ENCODE measurements at places on chromosomes 6 and 20. TPM values are rescaled to one million over a fixed set of nuclear protein-coding genes. Genes with fewer than 3 reads are reported as not detected.

DNA sequence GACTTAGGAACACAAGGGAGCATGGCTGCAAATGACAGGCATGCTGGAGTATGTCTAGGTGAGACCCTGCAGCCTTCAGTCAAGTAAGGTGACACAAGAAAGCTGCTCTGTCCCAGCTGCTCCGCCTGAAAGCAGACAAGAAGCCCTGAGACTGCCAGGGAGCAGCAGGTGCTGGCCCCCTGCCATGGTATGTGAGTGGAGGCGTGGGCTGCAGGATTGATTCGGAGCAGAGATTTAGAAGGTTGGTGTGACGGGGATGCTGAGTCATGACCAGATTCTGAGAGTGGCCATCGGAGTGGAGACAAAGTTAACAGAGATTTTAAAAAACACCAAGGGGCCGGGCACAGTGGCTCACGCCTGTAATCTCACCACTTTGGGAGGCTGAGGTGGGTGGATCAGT lies 17.8 kb downstream of the LRP11 start:
- no peak for DNase-seq

GRCh38 chr6:72653026-72653425 lies 31.2 kb downstream of the KCNQ5 start:
- DNase-seq: no peak

- DNase-seq: no peak
Measured at GRCh38 chr6:1496836-1497760, 107.7 kb downstream of the FOXF2 start.

DNA sequence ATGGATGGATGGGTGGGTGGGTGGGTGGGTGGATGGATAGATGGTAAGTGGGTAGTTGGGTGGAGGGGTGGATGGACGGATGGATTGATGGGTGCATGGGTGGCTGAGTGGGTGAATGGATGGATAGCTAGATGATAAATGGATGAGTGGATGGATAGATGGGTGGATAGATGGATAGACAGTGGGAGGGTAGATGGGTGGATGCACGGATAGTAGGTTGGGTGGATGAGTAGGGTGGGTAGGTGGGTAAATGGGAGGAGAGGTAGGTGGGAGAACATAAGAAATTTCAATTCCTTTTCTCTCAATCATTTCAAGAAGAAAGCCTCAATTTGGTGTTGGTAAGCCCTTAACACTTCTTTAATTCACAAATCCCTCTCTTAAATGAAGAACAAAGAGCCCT lies 186.9 kb downstream of the PREX1 start:
- DNase-seq: peak; percentile 55

GRCh38 chr6:91098006-91098405 lies 511.1 kb upstream of the MAP3K7 start:
- DNase-seq: no peak

DNA sequence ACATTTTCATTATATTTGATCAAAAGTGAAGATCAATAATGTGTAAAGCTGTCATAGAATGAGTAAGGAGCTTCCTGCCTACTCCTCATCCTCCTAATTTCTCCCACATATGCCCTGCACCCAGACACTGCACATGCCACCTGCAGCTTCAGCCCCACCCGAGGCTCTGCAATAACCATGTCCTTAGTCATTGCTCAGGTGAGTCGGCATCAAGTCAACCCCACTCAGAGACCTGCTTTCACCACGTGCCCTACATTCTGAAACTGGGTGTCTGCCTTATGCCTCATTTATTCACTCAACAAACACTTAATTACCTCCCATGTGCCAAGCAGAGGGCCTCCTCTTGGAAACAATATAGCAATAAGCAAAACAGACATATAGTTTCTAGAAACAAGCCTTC lies 15.4 kb upstream of the TNFAIP3 start:
- DNase-seq: no peak

- no peak for DNase-seq
Measured at GRCh38 chr6:75748003-75748742, 866 bp upstream of the MYO6 start.

DNA sequence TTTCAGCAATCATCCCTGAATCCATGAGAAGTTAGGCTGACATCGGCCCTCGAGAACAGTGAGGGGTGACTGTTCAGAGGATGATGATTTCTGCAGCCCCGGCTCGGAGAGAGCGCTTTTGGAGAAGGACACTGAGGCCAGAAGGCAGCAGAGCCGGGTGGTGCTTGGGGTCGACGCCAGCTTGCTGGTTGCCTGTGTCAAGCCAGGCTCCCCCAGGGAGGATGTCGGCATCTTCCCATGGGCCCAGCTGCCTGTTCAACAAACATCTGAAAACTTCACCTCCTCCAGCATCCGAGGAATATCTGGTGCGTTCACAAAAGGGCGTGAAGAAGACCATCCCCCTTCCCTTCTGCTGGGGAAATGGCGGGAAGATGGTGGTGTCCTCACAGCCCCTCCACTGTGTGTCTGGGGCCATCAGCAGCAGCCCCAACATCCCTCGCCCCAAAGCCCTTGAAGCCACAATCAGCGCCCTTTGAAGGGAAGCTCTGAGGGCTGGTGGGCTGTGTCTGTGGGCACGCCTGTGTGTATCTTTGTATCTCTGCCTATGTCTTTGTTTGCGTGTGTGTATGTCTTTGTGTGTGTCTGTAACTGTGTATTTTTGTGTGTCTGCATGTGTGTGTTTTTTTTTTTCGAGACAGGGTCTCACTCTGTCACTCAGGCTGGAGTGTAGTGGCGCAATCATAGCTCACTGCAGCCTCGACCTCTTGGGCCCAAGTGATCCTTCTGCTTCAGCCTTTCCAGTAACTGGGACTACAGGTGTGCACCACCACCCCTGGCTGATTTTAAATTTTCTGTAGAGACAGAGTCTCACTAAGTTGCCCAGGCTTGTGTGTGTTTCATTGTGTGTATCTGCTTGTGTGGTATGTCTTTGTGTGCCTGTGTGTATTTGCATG lies 97.9 kb downstream of the SULF2 start:
- DNase-seq: no peak

DNA sequence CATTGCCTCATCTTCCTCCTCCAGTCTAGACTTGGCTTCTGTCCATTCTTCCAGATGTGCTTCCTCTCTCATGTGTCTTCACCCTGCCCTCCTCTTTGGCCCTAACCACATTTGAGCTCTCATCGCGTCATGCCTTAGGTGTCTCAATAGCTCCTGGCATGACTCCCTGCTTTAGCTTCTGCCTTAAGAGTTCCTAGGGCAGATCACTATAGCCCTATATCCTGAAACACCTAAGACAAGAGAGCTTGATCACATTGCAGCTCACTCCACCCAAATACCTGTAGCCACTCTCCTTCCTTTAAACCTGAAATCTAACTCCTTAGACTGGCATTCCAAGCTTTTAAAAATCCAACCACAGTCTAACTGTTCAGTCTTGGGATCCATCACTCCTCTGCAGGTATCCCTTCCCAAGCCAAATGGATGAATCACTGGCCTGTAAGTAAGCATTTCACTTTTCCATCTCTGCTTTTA lies 69.0 kb upstream of the STXBP5 start:
- no peak for DNase-seq

- no peak for DNase-seq
Measured at GRCh38 chr6:165649166-165650137, 13.6 kb downstream of the PDE10A start.

GRCh38 chr20:15162079-15162647 lies 824.8 kb upstream of the FLRT3 start:
- DNase-seq: no peak

GRCh38 chr6:170344631-170345576 lies 38.3 kb downstream of the FAM120B start:
- peak; percentile 69 for DNase-seq

DNA sequence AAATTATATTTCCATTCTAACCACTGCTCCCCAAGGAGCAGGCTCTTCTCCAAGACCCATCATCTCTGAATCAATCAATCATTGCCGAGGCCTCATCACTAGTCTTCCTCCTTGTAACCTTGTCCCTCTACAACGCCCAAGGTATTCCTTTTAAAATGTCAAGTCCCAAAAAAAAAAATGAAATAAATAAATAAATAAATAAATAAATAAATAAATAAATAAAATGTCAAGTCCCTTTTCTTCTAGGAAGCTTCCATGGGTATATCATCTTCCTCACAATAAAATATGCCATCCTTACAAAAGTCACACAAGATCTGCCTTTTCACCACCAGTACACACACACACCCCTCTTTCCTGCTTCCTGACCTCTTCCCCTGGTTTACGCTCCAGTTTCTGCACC lies 57.6 kb downstream of the JAG1 start:
- no peak for DNase-seq

- DNase-seq: no peak
Measured at GRCh38 chr20:3931664-3932063, 42.5 kb downstream of the PANK2 start.

GRCh38 chr20:36467076-36467999 lies 74.0 kb upstream of the MYL9 start:
- peak; percentile 92 for DNase-seq

GRCh38 chr20:4552075-4552640 lies 169.6 kb upstream of the PRND start:
- DNase-seq: no peak

DNA sequence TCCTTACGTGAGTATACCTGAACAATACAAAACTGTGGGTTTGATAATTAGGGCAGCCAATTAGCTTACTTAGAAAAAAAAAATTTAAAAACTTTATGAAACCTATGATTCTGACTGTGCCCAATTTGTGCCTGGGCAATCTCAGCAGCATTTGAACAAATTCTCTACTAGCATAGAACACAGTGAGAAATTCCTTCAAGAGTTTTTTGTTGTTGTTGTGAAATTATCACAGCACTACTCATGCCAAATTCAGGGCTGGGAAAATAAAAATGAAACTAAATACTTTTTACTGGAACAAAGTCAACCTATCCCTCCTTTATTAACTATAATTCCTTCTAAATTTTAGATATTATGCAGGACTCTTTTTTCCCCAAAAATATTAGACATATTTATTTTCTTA lies 42.9 kb downstream of the POU3F2 start:
- DNase-seq: no peak

GRCh38 chr6:37671061-37671460 lies 26.6 kb downstream of the MDGA1 start:
- no peak for DNase-seq

GRCh38 chr6:154705471-154706113 lies 27.6 kb upstream of the SCAF8 start:
- no peak for DNase-seq

DNA sequence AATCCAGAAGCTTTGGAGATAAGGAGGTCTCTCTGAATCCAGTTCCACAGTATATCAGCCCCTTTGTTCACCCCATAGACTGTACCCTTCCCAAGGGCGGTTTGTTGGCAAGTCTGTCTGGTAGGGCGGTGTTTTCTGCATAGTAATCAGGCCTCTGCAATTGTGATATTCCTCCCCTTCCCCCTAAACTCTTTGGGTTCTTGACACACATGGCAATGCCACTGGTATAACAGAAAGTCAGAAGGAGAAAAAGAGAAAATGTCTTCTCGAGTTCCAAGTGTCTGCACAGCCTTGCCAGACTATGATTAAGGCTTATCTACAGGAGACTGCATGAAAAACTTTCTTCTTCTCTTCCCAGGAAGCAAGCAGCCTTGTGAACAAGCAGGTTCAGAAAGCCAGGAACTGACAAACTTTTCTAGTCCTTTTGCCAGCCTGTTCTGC lies 45.6 kb downstream of the FOXO3 start:
- DNase-seq: no peak

GRCh38 chr6:15512126-15512525 lies 150.7 kb downstream of the DTNBP1 start:
- DNase-seq: peak; percentile 62

GRCh38 chr20:37973059-37973910 lies 60.0 kb downstream of the TTI1 start:
- no peak for DNase-seq

GRCh38 chr6:109304284-109305015 lies 77.8 kb downstream of the CD164 start:
- no peak for DNase-seq

DNA sequence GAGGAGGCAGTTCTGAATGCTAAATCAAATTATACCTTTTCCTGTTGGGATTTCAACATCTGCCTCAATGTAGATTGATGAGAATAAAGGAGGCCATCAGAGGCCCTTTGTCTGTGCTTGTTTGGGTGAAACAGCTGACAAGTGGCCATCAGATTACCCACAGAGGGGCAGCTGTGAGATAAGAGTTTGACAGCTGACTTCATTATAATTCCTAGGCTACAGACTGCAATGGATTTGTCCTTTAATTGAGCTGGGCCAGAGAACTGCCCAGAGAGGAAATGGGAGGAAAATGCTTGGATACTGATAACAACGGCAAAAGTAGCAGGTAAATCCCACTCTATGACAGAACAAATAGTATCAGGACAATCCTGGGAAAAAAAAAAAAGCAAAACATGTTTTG lies 649.4 kb downstream of the HDGFL1 start:
- no peak for DNase-seq

- DNase-seq: no peak
Measured at GRCh38 chr20:31809661-31810060, 9.5 kb upstream of the MYLK2 start.

DNA sequence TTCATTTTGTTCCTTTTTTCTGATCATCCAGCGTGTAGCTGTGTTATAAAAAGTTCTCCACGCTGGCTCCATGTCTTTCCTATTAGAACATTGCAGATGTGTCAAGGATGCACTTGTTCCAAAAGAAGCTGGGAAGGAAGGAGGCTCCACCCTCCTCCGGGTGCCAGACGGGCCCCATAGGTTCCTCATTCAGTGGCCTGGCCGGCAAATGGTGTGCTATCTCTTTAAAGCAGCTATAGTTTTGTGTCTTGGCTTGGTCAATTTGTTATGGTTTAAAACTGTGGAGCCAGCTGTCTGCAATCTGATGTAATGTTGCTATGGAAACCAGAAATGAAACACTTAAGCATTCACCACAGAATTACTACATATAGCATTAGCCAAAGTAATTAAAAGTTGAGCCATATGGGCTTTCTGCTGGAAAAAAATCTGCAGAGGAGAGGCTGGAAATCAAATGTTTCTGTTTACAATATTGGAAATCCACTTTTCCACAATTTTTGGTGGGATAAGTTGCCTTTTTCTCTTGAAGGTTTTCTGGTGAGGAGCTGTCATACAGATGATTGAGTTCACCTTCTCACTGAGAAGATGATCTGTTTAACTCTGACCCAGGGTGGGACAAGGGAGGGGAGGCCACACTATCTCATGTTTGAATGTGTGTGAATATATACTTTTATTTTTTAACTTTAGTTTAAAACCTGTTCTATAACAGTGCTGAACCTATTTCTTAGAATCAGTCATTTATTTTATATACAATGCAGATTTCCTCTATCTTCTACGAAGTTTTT lies 167.4 kb downstream of the SASH1 start:
- no peak for DNase-seq

DNA sequence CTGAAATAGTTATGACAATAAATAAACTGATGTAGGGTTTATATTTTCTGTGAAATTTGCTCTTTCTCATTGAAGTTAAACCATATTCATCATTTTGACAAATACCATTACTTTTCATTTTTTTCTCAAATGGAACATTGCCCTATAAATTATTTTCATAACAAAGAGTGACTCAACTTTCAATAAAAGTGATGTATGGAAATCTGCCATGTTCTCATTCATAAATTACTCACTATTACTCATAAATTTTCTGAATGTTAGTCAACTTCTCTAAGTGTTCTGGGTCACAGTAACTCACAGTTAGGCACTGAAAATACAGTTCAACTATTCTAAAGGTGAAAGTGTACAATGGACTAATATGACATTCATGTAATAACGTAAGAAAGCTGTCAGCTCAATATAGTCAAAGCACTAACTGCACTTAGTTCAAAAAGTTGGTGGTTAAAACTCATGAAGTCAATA lies 19.0 kb upstream of the STX11 start:
- DNase-seq: peak; percentile 60

Gene FAM209B
- not detected for total RNA-seq

Gene CST4
- total RNA-seq: not detected

Gene BMP5
- total RNA-seq: 0.36 TPM

Gene CST11
- not detected for total RNA-seq

Gene TENT5A
- total RNA-seq: 79.6 TPM

Gene CFAP61
- not detected for total RNA-seq

Gene NXT1
- 12.7 TPM for total RNA-seq

All from osteoblast (primary cell).